Muscle of back (tissue), 13 donors: ENCODE measurements at places on chromosomes 4 and X.

DNA sequence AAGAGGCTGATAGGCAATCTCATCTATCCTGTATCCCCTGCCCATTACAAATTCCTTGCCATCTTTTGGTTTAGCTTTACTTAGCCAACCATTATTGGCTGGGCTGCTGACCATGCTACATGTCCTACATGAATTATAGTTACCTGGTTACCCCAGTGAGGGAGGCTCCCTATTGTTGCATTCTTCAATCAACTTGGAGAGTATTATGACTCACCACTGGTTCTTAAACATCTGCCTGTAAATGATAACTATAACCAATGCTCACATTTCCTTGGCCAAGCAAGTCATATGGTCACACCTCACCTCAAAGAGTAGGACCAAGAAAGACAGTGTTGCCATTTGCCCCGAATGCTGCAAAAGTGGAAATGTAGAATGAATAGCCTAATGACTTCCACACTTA, 297.6 kb downstream of the IL15 start:
- DNase-seq = no peak

DNA sequence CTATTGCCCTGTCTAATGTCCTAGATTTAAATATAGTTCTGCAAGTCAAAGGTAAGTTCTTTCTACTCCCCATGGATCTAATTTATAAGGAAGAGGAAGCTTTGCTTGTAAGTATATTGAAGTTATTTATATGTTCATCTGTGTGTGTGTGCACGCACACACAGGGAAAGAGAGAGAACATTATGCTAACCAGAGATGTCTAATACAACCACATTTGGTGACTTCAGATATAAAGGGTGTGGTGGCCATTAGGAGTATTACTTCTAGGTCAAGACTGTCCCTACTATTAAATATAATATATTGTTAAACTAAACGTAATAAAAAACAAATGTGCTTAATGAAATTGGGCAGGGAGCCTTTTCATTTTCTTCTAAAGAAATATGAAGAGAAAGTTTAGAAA, 4.1 kb downstream of the DCK start:
- DNase-seq = no peak

DNA sequence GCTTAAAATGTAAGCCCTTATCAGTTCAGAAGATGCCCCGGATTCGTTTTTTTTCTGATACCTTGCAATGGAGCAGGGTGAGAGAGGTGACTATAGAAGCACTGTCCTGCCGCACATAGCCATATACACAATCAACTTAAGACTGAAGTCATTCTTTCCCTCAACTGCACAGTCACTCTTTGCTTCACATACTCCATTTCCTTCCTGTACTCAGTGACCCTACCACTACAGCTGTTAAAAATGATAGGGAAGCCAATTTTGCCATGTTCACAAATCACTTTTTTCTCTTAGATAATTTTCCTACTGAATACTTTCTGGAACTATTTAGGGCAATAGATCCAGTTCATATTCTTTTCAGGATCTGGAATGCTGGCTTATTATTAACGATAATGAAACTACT, 300.0 kb downstream of the ANK2 start:
- DNase-seq = no peak

- DNase-seq = no peak
Measured at GRCh38 chrX:149691794-149692193, 20.1 kb upstream of the MAGEA11 start.

GRCh38 chrX:121160987-121161386, 113.6 kb downstream of the GLUD2 start:
- peak; percentile 5 for DNase-seq

DNA sequence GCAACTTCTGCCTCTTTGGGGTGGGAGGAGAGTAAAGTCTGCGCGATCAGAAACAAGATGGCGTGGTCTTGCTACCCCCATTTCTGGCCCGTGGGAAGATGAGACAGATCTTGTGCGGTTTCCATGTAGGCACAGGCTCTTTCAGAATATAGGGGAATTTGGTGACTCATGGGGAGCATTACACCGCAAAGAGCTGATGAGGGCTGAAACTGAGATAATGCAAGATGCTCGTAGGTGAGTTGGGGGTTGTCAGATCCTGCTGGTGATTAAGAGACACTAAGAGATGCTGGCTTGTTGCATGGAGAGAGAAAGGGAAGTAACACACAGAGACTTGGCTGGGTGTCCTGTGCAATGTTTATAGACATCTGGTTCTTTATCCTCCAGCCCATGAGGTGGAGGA, 1.5 kb downstream of the EVC start:
- no peak for DNase-seq

GRCh38 chr4:52036886-52037530, 1.1 kb downstream of the SGCB start:
- DNase-seq = peak; percentile 73

GRCh38 chr4:26751838-26752237, 108.8 kb upstream of the STIM2 start:
- no peak for DNase-seq

DNA sequence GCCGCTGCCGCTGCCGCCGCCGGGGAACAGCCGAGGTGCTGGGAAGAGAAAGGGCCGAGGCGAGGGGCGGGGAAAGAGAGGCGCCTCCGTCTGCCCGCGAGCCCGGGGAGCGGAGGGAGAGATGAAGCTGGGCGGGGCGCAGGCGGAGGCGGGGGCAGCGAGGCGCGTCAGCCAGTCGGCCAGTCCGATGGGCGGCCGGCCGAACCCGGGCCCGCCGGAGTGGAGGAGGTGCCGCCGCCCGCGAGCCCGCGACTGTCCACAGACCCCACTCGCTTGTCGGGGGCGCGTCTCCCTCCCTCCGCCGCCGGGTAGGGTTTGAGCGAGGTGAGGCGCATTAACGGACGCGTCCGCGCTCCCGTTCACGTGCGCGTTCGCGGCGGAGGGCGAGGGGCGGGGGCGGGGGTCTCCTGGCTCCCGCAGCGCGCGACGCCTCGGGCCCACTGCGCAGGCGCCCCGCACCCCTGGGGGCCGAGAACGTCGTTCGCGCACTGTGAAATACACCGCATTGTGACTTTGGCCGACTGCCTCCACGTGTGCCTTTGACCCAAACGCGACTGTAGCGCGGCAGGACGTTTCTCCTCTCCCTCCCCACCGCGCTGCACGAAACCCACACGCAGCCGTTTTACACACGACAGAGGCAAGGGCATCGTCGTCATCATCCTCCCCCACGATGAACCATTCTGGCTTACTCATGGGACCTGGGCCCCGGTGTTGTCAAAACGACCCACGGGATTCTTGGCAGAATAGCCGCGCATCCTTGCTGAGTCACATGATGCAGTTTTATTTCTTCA, at the start of gene NUDT11:
TSS of gene NUDT11 (minus strand) at position 92 of the 791 bp plus-strand sequence. CDS start 148 bp downstream, outside the sequence.
- peak; percentile 69 for DNase-seq

DNA sequence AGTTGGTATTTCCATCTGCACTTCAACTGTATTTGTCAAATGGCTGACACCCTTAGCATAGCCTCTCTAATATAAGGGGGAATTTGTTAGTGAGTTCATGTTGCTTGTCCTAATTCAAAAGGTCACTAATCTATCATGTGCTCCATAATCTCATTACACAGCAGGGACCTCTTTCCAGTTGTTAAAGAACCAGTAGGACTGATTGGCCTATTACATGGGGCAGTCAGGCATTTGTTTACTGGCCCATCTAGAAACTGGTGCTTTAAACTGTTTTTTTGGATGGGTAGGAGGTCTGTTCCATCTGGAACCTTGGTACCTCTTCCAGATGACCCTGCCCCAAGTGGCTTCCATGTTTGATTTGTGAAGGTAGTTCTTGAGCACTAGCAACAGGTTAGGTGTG, 11.4 kb downstream of the ANK2 start:
- no peak for DNase-seq

DNA sequence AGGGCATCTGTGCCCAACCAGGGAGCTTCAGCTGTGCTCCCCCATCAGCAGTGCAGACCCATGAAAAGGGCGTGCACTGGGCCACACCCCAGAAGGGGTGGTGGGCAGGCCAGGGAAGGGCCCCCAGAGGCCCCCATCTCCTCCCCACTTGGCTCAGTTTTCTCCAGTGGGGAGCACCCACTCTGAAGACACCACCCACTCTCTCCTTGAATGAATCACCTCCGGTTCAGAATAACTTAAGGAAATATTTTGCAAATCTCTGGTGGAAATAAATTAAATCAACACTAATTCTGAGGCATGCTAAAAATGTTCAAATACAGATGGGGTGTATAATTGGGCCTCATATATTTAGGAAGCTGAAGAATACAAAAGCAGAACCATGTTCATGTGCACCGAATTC, 41.3 kb upstream of the PPP2R2C start:
- DNase-seq = no peak

DNA sequence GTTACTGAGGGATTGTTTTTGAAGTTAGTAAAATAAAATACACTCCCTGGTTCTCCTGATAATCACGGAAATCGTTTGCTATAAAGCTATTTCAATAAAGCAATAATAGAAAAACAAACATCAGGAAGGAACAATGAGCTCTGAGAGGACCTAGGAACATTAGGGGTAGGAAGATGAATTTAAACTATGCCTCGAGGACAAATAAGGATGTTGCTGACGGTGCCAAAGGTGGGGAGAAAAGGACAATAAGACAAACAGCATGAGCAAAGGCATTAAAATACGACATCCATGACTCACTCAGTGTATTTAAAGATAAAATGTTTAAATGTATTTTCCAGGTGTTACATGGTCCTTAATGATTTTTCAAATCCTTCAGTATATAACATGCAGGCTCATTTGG, 110.3 kb downstream of the MTNR1A start:
- DNase-seq = no peak

GRCh38 chr4:78863254-78863869, 75.9 kb downstream of the PAQR3 start:
- DNase-seq = no peak

GRCh38 chrX:14546190-14546589, 16.9 kb downstream of the GLRA2 start:
- DNase-seq = no peak

GRCh38 chr4:184103527-184104264, 114.0 kb downstream of the ENPP6 start:
- DNase-seq = peak; percentile 81

DNA sequence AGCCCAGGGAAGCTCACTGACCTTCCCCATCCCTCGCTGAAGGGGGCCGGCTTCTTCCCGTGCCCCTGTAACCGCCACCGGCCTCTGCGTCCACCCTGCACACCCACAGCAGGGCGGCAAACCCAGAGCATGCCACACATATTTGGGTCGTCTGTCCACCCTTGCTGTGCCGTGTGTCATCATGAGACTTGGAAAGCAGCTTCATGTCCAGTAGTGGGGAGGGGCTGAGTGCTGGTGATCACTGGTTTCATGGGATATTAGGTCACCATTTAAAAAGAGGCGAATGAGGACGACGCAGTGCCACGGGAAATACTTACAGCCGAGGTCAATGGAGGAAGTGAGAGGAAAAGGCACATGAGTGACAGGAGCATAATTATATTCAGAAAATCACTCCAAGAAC, 74.8 kb downstream of the HTRA3 start:
- DNase-seq = no peak

- DNase-seq = no peak
Measured at GRCh38 chrX:153469811-153470410, 465 bp downstream of the HAUS7 start.

DNA sequence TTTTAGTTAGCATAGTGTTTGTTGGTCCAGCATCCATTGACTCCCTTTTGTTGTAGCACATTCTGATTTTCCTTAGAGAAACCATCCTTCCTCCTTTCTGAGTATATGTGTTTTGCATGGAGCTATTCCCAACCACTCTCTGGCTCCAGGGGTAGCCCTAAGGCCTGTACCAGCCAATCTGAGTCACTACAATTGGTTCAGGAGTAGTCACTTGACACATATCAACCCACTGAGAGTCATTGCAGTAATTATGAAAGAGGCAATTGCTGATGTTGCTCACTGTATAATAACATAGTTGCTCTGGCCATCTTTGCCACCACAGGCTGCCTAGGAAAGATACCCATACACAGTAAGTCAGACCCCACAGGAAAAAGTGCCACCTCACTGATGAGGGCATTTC, 71.2 kb upstream of the GRID2 start:
- DNase-seq = no peak

- no peak for DNase-seq
Measured at GRCh38 chr4:169233691-169234090, 37.1 kb downstream of the SH3RF1 start.

DNA sequence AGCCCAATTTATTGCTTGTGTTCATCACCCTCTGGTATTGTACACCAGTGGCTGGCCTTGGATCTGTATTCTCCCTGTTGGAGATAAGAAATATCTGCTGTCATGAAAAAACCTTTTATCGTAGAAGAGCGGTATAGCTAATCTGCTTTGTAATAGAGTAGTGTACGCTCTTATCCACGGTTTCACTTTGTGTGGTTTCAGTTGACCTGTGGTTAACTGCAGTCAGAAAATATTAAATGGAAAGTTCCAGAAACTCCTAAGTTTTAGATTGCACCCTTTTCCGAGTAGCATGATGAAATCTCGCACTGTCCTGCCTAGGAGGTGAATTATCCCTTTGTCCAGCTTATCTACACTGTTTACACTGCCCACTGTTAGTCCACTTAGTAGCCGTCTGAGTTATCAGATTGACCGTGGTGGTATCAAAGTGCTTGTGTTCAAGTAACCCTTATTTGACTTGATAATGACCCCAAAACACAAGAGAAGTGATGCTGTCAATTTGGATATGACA, 42.4 kb downstream of the KDM6A start:
- DNase-seq = no peak

GRCh38 chr4:122341886-122342285, 36.9 kb upstream of the ADAD1 start:
- peak; percentile 16 for DNase-seq

DNA sequence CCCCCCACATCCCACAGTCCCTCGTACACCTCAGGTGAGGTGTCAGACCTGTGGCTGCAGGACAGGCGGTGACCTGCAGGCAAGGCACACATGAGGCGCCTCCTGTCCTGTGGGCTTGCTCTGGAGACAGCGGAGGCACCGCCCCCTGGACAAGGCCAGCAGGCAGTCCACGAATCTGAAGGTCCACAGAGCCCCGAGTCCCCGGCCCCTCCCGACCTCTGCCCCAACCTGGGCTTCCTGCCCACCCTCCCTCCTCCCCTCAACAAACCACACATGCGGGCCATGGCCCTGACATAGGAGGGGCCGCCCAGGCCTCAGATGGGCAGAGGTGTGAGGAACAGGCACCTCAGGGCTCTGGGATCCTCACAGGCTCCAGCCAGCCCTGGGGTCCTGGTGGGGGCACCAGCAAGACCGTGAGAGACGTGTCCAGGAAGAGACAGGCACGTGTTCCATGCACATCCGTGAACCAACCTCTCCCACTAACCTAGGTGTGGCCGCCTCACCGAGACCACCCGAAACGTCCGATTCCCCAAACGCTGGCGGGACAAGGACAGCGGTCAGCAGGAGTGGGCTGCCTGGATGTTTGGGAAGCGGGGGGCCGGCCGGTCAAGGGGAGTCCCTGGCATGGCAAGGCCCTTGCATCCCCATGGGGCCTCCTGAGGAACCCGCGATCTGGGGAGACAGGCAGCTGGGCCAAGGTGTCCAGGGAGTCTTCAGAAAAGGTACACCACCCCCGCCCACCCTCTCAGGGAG, 25.8 kb downstream of the CTBP1 start:
- DNase-seq = no peak

- no peak for DNase-seq
Measured at GRCh38 chr4:40361338-40361737, 26.2 kb downstream of the CHRNA9 start.

GRCh38 chr4:71211748-71212147, 127.1 kb upstream of the SLC4A4 start:
- no peak for DNase-seq
